ENCODE measurements at places on chromosomes 1 and 21. TPM values are rescaled to one million over a fixed set of nuclear protein-coding genes. Genes with fewer than 3 reads are reported as not detected.

CCNL2 gene
- 92.3 TPM for total RNA-seq

UTS2 gene
- not detected for total RNA-seq

DNA sequence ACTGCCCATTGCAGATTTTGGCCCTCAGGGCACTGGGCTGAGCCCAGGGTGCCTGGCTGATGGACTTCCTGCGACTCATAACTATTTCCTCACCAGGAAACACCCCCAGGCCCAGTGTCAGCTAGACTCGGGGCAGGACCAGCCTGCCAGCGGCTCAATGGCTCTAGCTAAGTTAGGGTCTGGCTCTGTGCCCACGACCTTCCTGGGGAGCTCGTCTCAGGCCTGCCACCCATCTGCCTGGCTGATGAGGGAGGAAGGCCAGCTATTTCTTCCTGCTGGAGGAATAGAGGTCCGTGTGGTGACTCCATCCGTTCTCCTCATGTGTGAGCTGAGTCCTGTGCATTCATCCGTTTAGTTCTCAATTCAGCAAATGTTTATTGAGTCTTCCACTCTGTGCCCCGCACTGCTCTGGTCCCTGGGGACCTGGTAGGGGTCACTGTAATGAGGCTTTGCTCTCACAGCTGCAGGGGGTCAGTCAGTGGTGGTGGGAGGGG, 44.5 kb downstream of the KIRREL1 start:
- DNase-seq = no peak

- no peak for DNase-seq
These were observed 39.1 kb downstream of the PSMG1 start for GRCh38 chr21:39144191-39144590.

GRCh38 chr21:43619856-43620255, 39.4 kb downstream of the HSF2BP start:
- DNase-seq = no peak

MANEAL gene
- total RNA-seq = 18.2 TPM

DNA sequence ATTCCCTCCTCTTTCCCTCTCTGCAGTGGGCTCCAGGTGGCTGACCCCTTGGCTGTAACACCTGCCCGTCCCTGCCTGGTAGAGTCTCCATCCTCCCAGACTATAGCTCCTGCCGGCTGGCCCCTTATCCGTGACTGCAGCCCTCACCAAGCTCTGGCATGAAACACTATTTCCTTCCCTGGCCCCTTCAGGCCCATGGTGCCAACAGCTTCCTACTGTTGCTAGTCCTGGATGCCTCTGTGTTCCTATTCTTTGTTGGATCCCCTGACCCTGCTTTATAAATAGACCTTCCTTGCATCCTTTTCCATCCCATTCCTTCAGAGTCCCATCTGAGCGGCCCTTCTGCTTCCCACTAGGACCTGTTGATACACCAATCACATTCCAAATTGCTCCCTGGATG, 195.0 kb downstream of the ZNF326 start:
- DNase-seq = no peak

DNA sequence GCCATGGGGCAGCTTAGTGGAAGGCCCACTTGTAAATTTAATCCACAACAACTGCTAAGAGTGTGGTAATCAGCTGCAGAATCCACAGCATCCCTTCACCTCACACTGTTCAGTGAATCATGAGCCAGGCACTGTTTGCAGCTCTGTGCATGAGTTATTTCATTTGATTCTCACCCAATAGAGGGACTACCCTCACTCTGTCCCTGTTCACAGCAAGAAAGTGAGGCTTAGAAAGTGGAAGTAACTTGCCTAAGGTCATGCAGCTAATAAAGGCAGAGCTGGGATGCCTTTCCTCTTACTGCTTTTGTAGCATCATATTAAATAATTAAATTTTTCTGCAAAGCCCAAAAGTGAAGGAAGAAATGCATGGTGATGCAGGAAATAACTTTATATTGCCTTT, 346.5 kb upstream of the PLD5 start:
- DNase-seq = no peak

- DNase-seq = peak; percentile 50
These were observed 182.6 kb downstream of the VAV3 start for GRCh38 chr1:107782217-107782845.

MAP10 gene
- total RNA-seq = 2.4 TPM

DNA sequence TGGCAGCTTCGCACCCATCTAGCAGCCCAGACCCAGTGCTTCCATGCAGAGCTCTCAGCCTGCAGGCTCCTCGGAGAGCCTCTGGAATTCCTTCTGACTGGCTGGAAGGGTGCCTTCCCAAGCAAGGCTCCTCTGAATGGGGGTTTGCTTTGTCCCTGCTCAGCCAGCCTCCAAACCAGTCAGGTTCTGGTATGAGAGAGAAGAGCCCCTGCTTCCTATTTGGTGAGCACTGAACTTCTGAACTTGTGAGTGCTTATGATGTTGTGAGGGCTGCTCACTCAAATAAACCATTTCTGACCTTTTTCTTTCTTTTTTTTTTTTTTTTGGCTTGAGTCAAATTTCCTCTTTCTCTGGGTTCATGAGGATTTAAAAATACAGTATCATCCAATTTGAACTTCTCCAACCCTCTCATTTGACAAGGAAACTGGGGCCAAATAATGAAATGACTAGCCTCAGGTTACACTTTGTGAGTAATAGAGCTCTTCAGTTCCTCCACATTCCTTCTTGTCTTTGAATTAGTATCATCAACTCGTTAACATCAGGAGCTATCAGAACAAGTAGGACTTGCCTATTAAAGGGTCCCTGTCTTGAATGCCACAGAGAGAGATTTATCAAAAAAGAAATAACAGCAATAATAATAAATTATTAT, 39.6 kb downstream of the GFI1 start:
- DNase-seq = no peak

C1QC gene
- total RNA-seq = 45.4 TPM
